ENCODE measurements at places on chromosomes 2 and 18. TPM values are rescaled to one million over a fixed set of nuclear protein-coding genes. Genes with fewer than 3 reads are reported as not detected.
A peak's percentile ranks its signal among the peaks of the same experiment; 100 is the strongest.

The LOXL3 gene
- total RNA-seq, result 64.2 TPM

- H3K27me3 ChIP-seq, result no peaks in the 10 kb centered on the region
- no peaks in the 10 kb centered on the region for H3K36me3 ChIP-seq
- no peak for DNase-seq
- no peak overlapping the region for H3K27ac ChIP-seq
- no peak overlapping the region for H3K4me3 ChIP-seq
These were observed 43.0 kb downstream of the PTPN2 start for GRCh38 chr18:12841070-12841469.

GRCh38 chr18:42113529-42114191, 158.6 kb downstream of the PIK3C3 start:
- no peak overlapping the region for H3K27ac ChIP-seq
- H3K36me3 ChIP-seq, result peaks cover 3% of the 10 kb centered on the region
- DNase-seq, result no peak

DNA sequence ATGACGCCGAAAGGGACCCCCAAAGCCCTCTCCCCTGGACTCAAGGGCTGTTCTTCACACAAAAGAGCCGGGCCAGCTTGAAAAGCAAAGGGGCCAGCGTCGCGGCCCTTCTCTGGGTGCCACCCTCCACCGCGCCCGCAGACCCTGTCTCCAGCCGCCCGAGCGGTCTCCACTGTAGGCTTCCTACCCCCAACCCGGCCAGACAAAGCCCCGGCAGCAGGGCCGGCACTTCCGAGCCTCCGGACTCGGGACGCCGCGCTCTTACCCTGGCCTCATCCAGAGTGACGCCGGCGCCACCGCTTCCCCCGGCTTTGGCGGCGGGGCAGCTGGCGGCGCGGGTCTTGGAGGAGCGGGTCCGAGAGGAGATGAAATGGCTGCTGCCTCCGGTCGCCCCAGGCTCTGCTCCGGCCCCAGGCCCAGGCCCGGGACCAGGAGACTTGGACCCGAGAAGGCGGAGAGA, 603 bp downstream of the ATAD2B start:
- DNase-seq, result peak; percentile 54
- H3K4me1 ChIP-seq, result peaks cover 14% of the 10 kb centered on the region
- H3K27me3 ChIP-seq, result peaks cover 16% of the 10 kb centered on the region
- peak overlapping the region; percentile 99 for H3K4me3 ChIP-seq
- peak overlapping the region; percentile 96 for H3K27ac ChIP-seq
- H3K36me3 ChIP-seq, result peaks cover 6% of the 10 kb centered on the region

DNA sequence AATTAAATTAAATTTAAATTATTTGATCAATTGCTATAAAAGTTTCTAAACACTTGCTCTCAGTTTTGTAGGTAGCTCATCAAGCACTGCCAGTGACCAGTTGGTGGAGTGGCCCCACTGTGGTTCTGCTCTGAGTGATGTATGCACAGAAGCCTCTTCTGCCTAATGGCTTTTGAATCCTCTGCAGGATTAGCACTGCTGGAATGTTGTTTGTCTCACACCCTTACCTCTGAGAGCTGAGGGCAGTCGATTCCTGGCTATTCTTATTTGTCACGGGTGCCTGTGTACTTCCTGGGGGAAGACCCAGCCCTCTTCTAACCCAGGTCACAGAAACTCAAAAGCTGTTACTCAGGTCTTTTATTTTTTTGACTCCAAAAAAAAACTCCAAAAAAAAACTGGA, 9.5 kb downstream of the CAPN14 start:
- DNase-seq, result no peak
- H3K27me3 ChIP-seq, result no peaks in the 10 kb centered on the region
- no peaks in the 10 kb centered on the region for H3K36me3 ChIP-seq
- H3K4me1 ChIP-seq, result peaks cover 6% of the 10 kb centered on the region
- H3K27ac ChIP-seq, result no peak overlapping the region

- peaks cover 1% of the 10 kb centered on the region for H3K4me1 ChIP-seq
- peaks cover 6% of the 10 kb centered on the region for H3K36me3 ChIP-seq
- DNase-seq, result no peak
- no peak overlapping the region for H3K4me3 ChIP-seq
- H3K27me3 ChIP-seq, result no peaks in the 10 kb centered on the region
- H3K27ac ChIP-seq, result no peak overlapping the region
These were observed 28.2 kb downstream of the THNSL2 start for GRCh38 chr2:88198308-88198707.

The LOXHD1 gene
- total RNA-seq, result not detected

DNA sequence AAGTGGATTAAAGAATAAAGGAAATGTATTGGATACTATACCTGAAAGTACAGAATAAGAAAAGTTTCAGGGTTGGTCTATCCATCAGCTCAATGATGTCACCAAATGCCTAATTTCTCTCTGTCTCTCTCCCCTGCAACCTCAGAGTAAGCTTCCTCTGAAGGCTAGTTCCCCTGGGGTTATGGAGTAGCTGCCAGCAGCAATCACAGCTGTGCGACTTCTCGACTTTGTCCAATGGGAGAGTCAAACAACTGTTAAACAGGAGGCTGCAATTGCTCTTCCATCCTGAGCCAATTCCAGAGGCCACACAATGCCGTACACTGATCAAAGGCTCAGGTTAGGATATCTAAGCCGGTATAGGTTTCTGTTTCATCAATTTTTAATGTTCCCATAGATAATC, 95.3 kb upstream of the FANCL start:
- peak; percentile 67 for DNase-seq
- H3K27ac ChIP-seq, result peak overlapping the region; percentile 88
- H3K4me1 ChIP-seq, result peaks cover 14% of the 10 kb centered on the region
- H3K4me3 ChIP-seq, result no peak overlapping the region
- H3K27me3 ChIP-seq, result peaks cover 3% of the 10 kb centered on the region
- peaks cover 5% of the 10 kb centered on the region for H3K36me3 ChIP-seq

The CKAP2L gene
- total RNA-seq, result 3.3 TPM

DNA sequence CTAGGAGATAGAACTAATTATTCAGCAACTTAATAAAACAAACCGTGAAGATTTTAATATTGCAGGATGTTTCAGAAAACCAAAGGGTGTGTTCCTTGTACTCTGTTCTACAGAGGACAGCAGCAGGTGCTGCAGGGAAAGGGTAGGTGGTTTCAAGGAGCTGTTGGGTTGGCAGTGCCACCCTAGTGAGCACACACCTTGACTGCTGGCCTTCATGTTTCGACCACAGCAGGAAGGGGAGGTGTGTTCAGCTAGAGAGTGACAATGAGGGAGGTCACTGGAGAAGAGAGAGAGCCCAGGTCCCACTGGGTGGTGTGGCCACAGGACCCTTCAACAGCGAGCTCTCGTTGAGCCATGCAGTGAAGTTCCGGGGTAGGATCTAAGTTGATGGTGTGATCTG, 98.6 kb downstream of the ZNF236 start:
- no peak overlapping the region for H3K27ac ChIP-seq
- H3K27me3 ChIP-seq, result no peaks in the 10 kb centered on the region
- H3K4me1 ChIP-seq, result peaks cover 6% of the 10 kb centered on the region
- no peak for DNase-seq
- no peak overlapping the region for H3K4me3 ChIP-seq

The INHBB gene
- 0.34 TPM for total RNA-seq

GRCh38 chr2:238097988-238098871, 1.9 kb upstream of the ESPNL start:
- H3K4me3 ChIP-seq, result no peak overlapping the region
- H3K27me3 ChIP-seq, result peaks cover 4% of the 10 kb centered on the region
- peak; percentile 72 for DNase-seq
- H3K36me3 ChIP-seq, result no peaks in the 10 kb centered on the region
- H3K27ac ChIP-seq, result no peak overlapping the region

GRCh38 chr2:226601881-226602662, 197.5 kb downstream of the IRS1 start:
- DNase-seq, result no peak
- no peaks in the 10 kb centered on the region for H3K27me3 ChIP-seq
- no peaks in the 10 kb centered on the region for H3K36me3 ChIP-seq
- no peak overlapping the region for H3K4me3 ChIP-seq
- H3K4me1 ChIP-seq, result peaks cover 9% of the 10 kb centered on the region

The GREB1L gene
- total RNA-seq, result 154 TPM

DNA sequence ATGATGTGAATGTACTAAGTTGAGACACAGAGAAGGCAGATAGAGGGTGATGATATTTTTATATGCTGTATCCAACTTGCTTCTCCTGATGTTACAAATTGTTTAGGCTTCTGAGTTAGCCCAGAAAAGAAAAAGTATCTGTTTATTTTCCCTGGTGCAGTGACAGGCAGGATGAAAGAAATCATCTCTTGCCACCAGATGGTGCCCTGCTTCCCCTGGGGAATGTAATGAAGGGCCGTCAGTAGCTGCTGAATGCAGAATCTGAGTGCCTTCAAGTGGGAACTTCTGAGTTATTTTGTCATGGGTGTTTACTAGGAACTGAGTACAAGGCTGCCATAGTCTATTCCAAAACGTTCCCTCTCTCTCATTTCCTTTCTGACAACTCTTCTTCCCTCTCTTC, 525.6 kb downstream of the MBD2 start:
- peak; percentile 69 for DNase-seq
- H3K36me3 ChIP-seq, result no peaks in the 10 kb centered on the region
- no peaks in the 10 kb centered on the region for H3K27me3 ChIP-seq
- H3K4me3 ChIP-seq, result peak overlapping the region; percentile 6
- H3K4me1 ChIP-seq, result peaks cover 12% of the 10 kb centered on the region

The STPG4 gene
- 1.3 TPM for total RNA-seq

- no peak for DNase-seq
- H3K4me3 ChIP-seq, result no peak overlapping the region
- H3K36me3 ChIP-seq, result no peaks in the 10 kb centered on the region
- peaks cover 1% of the 10 kb centered on the region for H3K27me3 ChIP-seq
- no peaks in the 10 kb centered on the region for H3K4me1 ChIP-seq
These were observed 79.2 kb downstream of the BARD1 start for GRCh38 chr2:214730248-214730647.

GRCh38 chr18:27411911-27412310, 226.8 kb upstream of the CHST9 start:
- H3K27me3 ChIP-seq, result no peaks in the 10 kb centered on the region
- H3K4me1 ChIP-seq, result peaks cover 8% of the 10 kb centered on the region
- no peak overlapping the region for H3K27ac ChIP-seq
- DNase-seq, result no peak
- no peak overlapping the region for H3K4me3 ChIP-seq

The IL36B gene
- not detected for total RNA-seq

The CHN1 gene
- total RNA-seq, result 212 TPM

DNA sequence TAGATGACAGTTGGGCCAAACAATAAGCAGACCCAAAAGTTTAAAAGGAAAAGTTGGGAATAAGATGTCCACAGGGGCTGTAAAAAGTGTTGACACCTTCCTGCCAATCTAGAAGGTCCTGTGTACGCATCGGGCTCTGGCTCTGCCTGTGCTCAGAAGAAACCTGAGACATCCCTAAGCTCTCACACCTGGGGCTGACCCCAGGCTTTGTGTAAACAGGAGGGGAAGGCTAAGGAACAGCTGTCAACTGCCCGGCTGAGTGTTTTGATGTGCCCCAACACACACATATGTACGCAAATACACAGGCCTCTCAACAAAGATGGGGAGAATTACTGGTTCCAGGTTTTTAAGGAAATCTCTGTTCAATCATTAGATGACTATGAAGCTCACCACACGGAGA, 59.5 kb downstream of the TMEM131 start:
- DNase-seq, result peak; percentile 58
- peaks cover 5% of the 10 kb centered on the region for H3K36me3 ChIP-seq
- H3K4me3 ChIP-seq, result peak overlapping the region; percentile 67
- peaks cover 34% of the 10 kb centered on the region for H3K4me1 ChIP-seq
- peak overlapping the region; percentile 90 for H3K27ac ChIP-seq

The ABCG8 gene
- total RNA-seq, result not detected

The KCNJ3 gene
- total RNA-seq, result 3.6 TPM

GRCh38 chr18:26406324-26406723, 142.0 kb downstream of the KCTD1 start:
- no peak for DNase-seq
- H3K4me3 ChIP-seq, result no peak overlapping the region
- peaks cover 4% of the 10 kb centered on the region for H3K27me3 ChIP-seq
- no peaks in the 10 kb centered on the region for H3K4me1 ChIP-seq
- H3K27ac ChIP-seq, result no peak overlapping the region
- no peaks in the 10 kb centered on the region for H3K36me3 ChIP-seq

DNA sequence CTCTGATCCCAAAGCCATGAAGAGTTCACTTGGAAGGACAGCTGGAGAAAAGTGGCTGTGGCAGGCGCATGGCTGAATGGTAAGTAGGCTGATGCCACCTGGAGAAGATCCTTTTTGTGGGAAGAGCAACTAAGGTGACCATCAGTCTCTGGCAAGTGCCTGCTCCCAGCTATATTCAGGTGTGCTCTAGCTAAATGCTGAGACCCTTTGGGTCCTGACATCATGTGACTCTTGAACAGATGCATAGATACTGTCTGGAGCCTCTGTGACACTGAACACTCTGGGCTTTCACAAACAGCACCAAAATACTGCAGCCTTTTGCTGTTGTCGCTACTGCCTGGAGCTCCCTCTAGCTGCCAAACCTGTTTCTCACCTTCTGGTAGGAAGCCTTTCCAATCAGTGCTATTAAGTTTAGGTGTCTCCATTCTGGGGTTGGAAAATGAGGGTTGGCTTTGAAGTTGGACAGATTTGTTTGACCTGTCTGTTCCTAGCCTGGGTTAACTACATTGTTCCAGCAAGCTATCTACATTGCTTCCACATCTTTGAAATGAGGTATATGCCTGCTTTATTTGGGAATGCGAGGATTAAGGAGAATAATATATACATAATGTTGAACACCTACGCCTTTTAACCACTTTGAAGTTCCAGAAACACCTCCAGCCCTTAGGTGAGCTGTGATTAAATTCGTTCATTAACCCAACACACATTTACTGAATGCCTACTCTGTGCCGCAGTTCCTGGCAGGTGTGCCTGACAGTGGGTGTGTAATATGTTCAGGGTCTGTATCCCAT, 3.1 kb downstream of the EGR4 start:
- no peak overlapping the region for H3K27ac ChIP-seq
- no peaks in the 10 kb centered on the region for H3K4me1 ChIP-seq
- DNase-seq, result peak; percentile 56
- H3K4me3 ChIP-seq, result peak overlapping the region; percentile 67

DNA sequence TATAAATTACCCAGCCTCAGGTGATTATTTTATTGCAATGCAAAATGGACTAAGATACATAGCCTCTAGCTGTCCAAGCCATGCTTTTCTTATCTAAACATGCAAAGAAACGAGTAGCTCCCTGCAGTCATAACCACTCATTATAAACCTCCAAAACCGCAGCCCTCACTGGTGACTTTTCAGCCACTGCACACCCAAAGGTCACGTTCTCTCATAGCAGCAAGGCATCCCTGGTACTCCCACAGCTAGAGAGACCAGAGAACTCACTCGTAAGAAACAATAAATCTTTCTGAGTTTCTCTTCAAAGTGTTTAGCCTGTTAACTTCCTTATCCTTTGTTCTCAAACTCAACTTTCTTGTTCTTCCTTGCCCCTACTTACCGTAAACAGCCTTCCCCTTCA, 28.5 kb upstream of the RALBP1 start:
- no peak for DNase-seq
- H3K36me3 ChIP-seq, result peaks cover 10% of the 10 kb centered on the region
- no peaks in the 10 kb centered on the region for H3K27me3 ChIP-seq
- no peak overlapping the region for H3K4me3 ChIP-seq

DNA sequence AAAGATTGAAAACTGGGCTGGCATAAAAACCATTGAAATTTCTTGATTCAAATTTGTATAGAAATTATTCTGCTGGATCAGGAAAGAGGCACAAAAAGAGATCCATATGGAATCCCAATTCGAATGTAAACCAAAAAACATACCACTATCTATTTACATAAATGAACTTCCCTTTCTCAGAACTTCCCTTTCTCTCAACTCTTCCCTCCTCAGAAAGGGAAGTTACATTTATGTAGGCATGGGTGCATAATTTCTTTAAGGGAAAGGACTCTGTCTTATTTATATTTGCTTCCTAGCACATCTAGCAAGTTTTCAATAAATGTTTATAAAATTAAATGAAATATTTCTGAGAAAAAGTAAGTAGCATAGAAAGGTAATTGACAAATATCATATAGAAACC, 398.1 kb upstream of the ATP5MC3 start:
- DNase-seq, result no peak
- no peak overlapping the region for H3K27ac ChIP-seq
- H3K36me3 ChIP-seq, result peaks cover 5% of the 10 kb centered on the region
- no peak overlapping the region for H3K4me3 ChIP-seq
